ENCODE measurements at places on chromosomes 1 and 21.

DNA sequence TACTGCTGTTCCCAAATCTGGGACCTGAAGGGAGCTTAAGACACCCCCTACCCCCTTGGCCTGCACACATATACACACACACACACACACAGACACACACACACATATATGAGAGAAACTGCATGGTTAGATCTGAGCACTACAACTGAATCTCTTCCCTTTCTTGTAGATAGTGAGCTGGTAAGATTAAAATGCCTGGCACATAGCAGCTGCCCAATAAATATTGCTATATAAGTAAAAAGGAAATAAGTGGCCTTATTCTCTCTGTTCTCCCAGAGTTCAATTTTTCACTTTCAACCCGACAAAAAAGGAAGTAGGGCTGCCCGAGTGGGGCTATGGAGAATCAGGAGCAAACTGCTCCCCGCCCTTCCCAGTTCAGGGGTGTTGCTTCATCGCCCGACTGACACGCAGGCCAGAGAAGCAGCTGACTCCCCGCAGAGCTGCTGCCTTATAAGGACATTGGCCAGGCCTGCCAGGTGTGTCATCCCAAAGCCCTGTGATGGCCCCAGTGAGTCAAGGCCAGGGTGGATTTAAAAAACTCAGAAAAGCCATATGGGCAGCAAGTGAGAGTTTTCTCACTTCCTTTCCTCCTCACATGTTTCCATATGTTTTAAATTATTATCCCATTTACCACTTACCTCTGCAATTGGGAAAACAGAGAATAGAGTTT, 106.5 kb upstream of the SLC44A3 start:
- no peak for DNase-seq

- no peak for DNase-seq
Observed at GRCh38 chr1:52691821-52692220, 6.3 kb downstream of the COA7 start.

DNA sequence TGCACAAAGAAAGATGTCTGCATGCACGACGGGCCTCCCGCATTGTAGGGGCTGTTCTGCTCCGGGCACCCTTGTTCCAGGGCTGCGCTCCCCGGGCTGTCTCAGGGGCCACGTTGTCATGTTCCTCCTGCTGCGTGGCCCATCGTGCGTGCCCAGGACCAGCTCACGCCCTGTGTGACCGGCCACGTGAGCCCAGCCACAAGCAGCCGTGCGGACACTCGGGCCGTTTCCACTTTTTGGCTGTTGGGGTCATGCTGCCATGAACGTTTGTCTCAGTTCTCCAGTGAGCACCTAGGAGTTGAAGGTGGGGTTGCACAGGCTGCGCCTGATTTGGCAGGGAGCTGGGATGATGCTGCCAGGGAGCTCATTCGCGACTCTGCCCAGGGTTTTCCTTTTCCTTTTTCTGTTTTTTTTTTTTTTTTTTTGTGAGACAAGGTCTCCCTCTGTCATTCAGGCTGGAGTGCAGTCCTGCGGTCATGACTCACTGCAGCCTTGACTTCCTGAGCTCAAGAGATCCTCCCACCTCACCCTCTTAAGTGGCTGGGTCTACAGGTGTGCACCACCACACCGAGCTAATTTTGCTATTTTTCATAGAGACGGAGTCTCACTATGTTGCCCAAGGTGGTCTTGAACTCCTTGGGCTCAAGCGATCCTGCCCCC, 17.4 kb downstream of the PDXK start:
- no peak for DNase-seq

DNA sequence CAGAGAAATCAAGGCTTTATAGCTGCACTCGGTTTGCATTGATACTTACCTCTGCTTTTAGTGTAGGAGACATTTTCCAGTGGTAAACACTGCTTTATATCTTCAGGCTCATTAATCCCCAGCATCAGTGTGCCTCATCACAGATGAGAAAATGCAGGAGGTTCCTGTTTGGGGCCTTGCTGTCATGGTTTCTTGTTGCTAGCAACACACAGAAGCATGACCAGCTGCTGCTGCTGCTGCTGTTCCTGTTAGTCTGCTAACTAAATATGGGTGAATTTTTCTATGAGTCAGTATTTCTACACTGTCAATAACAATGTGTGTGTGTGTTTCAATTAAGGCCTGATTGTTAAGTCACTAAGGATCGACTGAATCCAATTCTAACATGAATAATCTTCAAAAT, 85.8 kb upstream of the RGS1 start:
- no peak for DNase-seq

GRCh38 chr1:195481293-195481692, 1126.9 kb downstream of the KCNT2 start:
- DNase-seq, result no peak

GRCh38 chr1:62077821-62078220, 116.8 kb upstream of the L1TD1 start:
- DNase-seq, result no peak

Data from stimulated activated CD4-positive, alpha-beta T cell treated with anti-CD3 and anti-CD28 coated beads, TNF-alpha, amount 100 ng/mL, for 1 hour (primary cell).